Activated gamma-delta T cell treated with Interleukin-2 at 50 U/mL for 16 hours (primary cell): ENCODE measurements at places on chromosomes 3 and 15.

DNA sequence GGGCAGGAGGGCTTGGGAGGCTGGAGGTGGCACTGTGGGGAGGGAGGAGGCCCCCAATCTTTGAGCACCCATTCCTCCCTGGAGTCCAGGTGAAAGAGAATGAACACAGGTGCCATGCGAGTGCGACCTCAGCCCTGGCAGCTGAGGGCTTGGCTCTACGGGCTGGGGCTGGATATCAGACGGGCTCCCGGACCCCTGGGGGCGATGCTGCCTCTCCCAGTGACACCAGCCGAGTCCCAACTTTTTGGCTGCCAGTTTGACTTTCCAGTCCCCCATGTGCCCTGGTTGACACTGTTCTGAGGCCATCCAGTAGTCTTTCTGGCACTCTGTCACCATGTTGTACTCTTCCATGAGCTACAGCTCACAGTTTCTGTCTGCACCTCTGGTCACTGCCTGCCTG lies 1.2 kb downstream of the VILL start:
- no peak for DNase-seq

- DNase-seq, result no peak
These were observed 702.2 kb downstream of the NLGN1 start for GRCh38 chr3:174099724-174100123.

DNA sequence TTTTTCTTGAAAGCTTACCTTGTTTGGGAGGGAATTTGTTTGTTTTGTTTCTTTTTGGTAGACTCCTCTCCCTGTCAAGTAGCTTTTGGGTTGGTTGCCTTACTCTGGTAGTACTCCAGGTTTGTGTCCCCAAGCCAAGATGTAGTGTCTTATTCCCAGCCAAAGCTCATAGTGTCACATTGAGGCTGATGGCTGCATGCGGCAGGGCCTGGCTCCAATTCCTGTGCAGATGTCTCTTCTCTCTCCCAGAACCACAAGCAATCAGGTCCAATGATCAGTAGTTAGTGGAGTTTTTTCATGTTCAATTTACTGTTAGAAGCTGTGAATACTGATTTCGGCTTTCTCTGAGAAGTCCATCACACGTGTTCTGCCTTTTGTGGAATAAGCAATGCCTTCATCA lies 221.1 kb upstream of the THBS1 start:
- DNase-seq, result no peak

DNA sequence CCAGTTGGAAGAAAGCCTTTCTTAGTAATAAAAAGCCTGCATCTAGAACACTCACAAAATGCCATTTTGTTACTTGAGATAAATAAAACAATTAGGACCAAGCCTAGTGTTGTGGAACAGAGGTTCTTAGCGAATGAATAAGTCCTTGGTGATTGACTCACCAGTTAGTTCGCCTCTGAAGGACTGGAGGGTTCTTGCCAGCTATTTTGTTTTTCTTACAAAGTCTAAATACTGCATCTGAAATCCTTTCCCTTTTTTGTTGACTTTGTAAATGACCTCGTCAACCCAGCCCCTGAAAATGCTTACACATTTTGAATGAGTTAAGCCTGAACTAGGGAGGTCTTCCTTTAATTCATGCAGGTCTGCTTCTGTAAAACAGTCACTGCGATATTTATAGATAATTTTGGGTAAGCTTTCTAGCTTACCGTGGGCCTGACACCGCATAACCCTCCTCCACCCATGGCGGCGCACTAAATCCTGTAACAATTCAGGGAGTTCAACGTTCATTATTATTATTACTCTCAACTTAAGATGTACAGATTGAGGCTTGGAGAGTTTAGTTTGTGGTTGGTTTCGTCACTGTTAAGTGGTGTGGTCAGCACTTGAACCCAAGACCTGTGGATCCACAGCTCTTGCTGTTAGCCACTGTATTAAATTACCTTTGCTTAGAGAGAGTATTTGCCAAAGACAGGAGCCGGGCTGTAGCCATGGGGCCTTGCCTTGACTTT lies 45.0 kb upstream of the SACM1L start:
- no peak for DNase-seq

DNA sequence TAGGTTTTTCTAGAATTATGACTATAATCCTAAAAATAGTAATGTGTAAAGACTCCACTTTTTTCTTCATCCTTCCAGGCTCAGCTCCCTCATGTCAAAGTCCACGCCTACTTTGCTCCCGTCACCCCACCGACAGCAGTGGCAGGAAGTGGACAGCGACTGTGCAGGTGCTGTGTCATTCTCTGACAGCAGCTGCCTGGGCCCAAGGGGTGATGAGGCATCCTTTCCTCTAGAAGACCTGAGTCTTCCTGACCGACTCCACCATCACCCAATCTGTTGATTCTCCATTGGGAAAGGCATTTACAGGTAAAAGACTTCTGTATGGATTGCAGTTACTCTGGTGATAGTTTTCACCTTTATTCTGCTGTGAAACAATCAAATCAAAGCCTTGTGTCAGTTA lies 54.8 kb downstream of the UBP1 start:
- peak; percentile 10 for DNase-seq

GRCh38 chr3:7410782-7411181 lies 549.9 kb downstream of the GRM7 start:
- DNase-seq, result no peak

- DNase-seq, result no peak
These were observed 16.0 kb downstream of the H1-8 start for GRCh38 chr3:129558772-129559564.

DNA sequence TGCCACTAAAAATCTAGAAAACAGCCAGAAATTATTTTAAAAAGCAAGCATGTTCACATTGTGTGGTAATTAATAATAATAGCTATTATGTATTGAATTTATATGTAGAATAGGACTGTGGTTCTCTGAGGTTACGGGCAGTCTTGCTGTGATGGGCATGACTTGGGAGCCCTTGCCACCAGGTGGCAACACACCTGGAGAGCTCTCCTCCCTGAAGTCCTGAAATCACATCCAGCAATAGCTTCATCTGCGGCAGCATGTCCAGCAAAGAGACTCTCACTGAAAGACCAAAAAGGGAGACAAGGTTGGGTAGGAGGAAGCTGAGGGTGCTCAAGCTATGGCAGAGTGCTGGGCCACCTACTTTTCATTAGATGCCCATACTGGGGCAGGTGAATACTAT lies 206.8 kb upstream of the IL12A start:
- DNase-seq, result no peak

GRCh38 chr3:14806641-14807263 lies 12.0 kb upstream of the FGD5 start:
- no peak for DNase-seq

- no peak for DNase-seq
These were observed 582.3 kb upstream of the NAALADL2 start for GRCh38 chr3:174276826-174277225.

DNA sequence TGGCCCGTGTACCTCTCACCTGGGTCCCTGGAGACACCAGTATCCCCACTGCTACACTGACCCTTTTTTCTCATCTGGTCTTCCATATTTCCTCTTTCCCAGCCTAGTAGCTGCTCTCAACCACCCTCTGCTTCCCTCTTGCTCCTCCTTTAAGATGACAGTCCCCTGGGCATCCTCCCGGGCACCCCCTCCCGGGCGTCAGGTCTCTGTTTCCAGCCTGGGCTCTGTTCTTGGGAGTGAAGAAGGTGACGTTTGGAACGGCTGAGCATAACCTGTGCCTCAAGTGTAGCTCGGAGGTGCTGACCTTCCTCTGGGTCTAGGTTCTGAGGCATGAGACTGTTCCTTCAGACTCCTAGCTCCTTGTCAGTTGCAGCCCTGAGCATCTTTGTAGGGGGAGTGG lies 101.2 kb downstream of the VGLL4 start:
- no peak for DNase-seq

- peak; percentile 7 for DNase-seq
These were observed at the start of gene SEMA5B for GRCh38 chr3:123027292-123028232. Gene SEMA5B (minus strand): TSS chr3:123027763. CDS start chr3:122961263, 66,500 bp downstream.

GRCh38 chr3:66464512-66464894 lies 36.3 kb downstream of the LRIG1 start:
- no peak for DNase-seq

GRCh38 chr3:119585856-119586570 lies 6.7 kb downstream of the ADPRH start:
- DNase-seq, result no peak

DNA sequence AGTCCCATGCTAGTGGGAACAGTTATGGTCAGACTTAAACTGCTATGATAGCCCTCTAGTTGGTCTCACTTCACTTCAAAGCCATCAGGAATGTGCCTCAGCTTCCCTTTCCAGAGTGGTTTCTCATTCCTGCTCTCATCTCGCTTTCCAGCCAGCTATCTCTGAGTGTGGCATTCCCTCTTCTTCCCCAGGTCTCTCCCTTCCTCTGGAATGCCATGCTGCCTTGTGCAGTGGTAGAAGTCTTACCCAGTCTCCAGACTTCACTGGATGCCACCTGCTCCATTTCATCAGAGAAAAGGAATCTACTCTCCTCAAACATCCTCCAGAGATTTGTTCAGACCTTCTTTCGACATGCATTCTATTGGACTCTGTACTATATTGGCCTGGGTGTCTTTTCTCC lies 83.0 kb downstream of the AGBL1 start:
- no peak for DNase-seq

GRCh38 chr15:69658411-69658945 lies 205.9 kb downstream of the RPLP1 start:
- no peak for DNase-seq

GRCh38 chr3:157410945-157411344 lies 25.7 kb upstream of the PTX3 start:
- DNase-seq, result no peak

GRCh38 chr3:120418866-120419490 lies 31.8 kb downstream of the FSTL1 start:
- no peak for DNase-seq

DNA sequence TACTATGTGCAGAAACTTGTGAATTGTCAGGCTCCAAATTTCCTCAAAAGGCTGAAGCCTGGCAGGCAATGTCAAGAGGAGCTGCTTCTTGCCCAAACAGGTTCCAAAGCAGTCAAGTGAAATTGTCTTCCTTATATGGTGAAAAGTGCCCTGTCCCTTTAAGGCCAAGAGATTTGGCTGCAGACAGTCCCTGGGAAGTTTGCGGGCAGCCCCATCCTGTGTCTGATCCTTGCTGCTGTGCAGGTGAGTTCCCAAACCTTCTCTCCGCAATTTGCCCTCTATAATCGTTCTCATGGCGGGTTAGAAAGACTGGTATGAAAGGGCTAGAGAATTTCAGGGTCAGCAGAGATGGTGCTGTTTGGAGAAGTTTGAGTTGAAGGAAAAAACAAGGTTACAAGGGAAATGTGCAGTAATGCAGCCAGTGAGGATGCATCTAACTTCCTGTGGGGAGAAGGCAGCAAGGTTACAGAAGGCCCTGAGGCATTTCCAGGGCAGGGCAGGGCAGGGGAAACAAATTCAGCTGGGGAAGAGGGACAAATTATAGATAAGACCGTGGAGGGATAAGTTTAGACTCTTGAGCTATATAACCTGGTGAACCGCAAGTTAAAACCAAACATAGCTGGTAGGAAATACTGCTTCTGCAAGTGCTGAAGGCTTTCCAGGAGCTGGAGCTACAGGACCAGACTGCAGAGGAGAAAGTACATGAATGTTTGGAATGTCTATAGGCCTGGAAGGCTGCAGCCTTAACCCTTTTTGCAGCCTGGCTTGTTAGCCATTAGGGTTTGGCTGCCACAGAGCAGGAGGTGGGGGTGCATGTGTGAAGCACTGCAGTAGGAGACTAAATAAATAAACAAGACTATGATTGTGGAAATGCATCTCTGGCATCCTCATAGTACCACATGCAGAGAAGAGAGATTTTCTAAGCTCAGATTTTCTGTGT lies 256.2 kb upstream of the IL12A start:
- DNase-seq, result no peak

GRCh38 chr3:43152649-43153048 lies 46.8 kb upstream of the POMGNT2 start:
- DNase-seq, result no peak
